ENCODE measurements at places on chromosomes 11 and 22. TPM values are rescaled to one million over a fixed set of nuclear protein-coding genes. Genes with fewer than 3 reads are reported as not detected.

Gene CABP4
- not detected for polyA plus RNA-seq

GRCh38 chr22:45268167-45268957, 16.4 kb upstream of the UPK3A start:
- DNase-seq: no peak

GRCh38 chr11:19432370-19433061, 191.8 kb upstream of the E2F8 start:
- DNase-seq: peak; percentile 77

Gene TSGA10IP
- polyA plus RNA-seq: not detected

Gene MAML2
- 23.0 TPM for polyA plus RNA-seq

DNA sequence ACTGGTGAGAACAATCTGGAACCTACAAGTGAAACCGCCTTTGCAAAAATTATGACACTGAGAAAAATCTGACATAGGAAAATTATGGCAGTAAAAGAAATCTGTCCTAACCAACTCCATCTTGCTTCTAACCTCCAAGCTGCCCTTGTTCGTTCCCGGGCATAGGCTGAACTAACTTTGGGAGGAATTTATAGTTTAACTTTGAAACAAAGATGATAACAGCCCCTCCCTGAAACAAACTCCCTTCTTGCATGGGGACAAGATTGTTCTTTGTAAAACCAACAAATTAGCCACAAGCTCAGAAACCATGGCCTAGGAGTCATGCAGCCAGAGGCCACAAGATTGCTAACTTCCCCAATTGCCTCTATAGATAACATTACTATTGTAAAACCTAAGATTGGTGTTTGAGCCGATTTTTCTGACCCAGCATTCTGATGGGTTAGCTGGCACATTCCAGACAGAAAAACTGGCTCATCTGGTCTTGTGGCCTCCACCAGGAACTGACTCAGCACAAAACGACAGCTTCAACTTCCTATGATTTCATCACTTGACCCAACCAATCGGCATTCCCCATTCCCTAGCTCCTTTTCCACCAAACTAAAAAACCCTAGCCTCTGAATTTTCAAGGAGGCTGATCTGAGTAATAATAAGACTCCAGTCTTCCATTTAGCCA, 3.6 kb upstream of the CCDC81 start:
- DNase-seq: no peak

- no peak for DNase-seq
Measured at GRCh38 chr11:24903555-24903954, 406.7 kb downstream of the LUZP2 start.
